Stimulated activated CD4-positive, alpha-beta T cell treated with anti-CD3 and anti-CD28 coated beads, Interleukin-4, amount 100 ng/mL, for 1 hour (primary cell): ENCODE measurements at places on chromosomes 2 and 18.

DNA sequence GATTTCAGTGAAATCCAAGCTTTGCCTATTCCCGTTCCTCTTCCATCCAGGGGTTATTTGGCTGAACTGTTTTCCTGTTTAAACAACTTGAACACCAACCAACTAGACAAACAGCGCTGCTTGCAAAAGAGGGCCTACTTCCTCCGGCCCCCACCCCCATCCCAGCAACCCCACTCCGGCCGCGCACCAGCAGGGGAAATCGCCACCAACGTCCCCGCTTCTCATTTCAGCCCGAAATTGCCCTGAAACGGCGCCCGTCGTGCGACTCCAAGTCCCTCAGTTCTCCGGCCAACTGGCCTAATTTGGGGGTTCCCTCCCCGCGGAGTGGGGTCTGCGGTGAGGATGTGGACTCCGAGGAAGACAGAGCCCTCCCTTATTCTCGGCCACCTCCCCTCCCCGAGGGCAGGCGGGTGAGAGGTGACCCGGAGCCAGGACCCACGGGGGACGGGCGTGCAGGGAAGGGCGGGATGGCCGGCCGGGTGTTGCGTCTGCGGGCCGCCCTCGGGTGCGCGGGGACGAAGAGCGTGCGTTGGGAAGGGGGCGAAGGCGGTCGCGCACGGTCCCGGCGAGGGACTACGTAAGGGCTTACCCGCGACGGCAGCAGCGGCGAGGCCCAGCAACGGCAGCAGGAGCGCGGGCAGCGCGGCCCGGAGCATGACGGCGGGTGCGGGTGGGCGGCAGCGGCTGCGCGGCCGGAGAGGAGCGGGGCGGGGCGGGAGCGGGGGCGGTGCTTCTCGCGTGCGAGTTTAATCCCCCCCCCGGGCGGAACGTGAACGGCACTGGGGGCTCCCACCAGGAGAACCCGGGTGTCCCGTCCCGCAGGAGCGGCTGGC, at the start of gene CD302:
TSS of gene CD302 (minus strand) at position 666 of the 833 bp plus-strand sequence. CDS start at position 656, 10 bp downstream.
- DNase-seq, result peak; percentile 50

GRCh38 chr2:221590861-221591365, 18.8 kb upstream of the EPHA4 start:
- DNase-seq, result no peak

DNA sequence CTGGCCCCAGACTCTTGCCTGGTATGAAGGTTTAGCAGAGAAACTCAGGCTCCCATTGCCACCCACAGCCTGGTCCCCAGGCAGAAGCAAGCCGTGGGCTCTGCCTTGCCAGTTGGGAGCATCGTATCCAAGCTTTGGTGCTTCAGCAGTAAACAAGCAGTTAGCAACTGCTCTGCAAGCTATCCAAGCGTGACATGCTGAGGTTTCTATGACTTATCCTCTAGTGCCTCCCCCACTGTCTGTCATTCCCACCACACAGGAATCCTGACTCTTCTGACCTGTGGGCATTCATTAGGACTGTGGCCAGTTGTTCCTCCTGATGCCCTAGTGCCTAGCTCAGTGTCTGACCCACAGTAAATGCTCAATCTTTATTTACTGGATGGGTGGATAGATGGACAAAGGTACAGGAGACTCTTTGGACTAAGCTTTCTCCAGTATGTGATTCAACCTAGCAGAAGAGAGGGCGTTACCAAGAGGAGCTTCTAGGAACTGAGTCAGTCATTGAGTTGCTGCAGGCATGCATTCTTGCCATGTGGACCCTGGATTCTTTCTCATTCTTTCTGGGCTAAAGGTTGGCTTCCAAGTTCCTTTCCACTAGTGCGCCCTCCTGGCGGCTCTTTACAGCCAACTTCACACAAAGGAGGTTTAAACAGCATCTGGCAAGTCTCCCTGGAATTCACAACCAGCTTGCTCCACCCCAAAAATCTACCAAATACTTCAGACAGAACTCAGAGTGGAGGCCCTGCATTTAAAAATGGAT, 40.6 kb upstream of the MRPL19 start:
- DNase-seq, result no peak

DNA sequence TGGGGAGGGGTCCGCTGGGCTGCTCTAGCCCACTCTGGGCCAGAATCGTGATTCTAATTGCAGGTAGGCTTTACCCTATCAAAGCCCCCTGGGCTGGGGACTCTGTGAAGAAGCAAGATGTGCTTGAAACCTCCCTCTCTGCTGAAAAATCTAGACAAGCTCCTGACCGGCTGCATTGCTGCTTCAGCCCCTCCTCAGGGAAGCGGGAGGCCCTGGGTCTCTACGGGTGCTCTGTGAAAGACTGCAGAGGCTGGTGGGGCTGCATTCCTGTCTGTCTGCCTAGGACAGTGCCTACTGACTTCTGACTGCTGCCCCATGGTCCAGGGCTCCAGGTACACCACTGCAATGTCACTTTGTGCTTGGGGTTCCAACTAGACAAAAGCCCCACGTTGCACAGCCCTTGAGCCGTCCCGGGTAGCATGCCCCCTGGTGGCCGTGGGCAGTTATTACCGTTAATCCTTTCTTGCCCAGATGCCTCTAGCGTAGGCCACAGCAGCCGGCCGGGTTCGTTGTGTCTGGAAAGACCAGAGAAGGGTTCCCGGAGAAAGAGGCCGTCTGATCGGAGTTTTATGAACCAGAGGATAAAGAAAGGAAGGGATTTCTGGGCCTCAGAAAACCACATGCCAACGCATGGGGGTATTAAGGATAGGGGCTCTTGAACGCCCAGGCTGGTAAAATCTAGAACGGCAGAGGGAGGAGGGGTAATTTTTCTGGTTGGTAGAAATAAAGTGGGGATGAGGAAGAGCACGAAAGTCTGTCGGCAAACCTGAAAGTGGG, 15.9 kb upstream of the C1QL2 start:
- DNase-seq, result peak; percentile 61

- DNase-seq, result no peak
Measured at GRCh38 chr2:102236132-102236531, 49.3 kb downstream of the IL1RL2 start.

GRCh38 chr2:9539531-9539930, 16.1 kb downstream of the ADAM17 start:
- DNase-seq, result no peak

- no peak for DNase-seq
Measured at GRCh38 chr18:48767090-48767690, 183.6 kb downstream of the SMAD7 start.

GRCh38 chr18:8106603-8107002, 502.6 kb upstream of the RAB12 start:
- no peak for DNase-seq

- DNase-seq, result no peak
Measured at GRCh38 chr18:79796016-79796415, 1.7 kb upstream of the KCNG2 start.

- no peak for DNase-seq
Measured at GRCh38 chr18:55998071-55998522, 410.1 kb upstream of the TCF4 start.

GRCh38 chr18:9746958-9747357, 38.9 kb downstream of the RAB31 start:
- no peak for DNase-seq

GRCh38 chr2:51628917-51629316, 597.0 kb upstream of the NRXN1 start:
- no peak for DNase-seq

- no peak for DNase-seq
Measured at GRCh38 chr18:70683263-70683662, 394.4 kb downstream of the SOCS6 start.

GRCh38 chr2:238240757-238241711, 1.2 kb upstream of the HES6 start:
- peak; percentile 18 for DNase-seq

- no peak for DNase-seq
Measured at GRCh38 chr2:102832789-102833188, 71.0 kb downstream of the TMEM182 start.

- no peak for DNase-seq
Measured at GRCh38 chr2:73972846-73973245, 11.9 kb upstream of the TET3 start.

GRCh38 chr2:34241905-34242762, 643.0 kb upstream of the FAM98A start:
- no peak for DNase-seq

- peak; percentile 54 for DNase-seq
Measured at GRCh38 chr2:196278491-196278911, 107.1 kb upstream of the STK17B start.

- DNase-seq, result no peak
Measured at GRCh38 chr2:132636346-132636745, 33.7 kb downstream of the LYPD1 start.

DNA sequence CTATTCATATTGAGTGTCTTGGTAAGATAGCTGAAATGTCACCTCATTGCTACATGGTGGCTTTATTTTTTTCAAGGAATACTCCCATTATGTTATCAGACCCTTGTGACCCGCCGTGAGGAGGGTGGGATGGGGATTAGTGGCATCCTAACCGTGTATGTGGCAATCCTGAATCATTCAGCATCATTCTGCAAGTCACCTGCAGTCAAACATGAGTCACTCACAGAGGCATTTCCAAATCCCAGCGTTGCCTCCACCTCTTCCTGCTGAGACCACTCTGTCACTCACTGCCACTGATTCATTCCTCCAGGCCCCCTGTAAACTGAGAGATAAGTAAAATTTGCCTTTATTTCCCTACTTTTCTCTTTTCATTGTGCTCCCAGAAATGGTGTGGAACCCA, 307.4 kb upstream of the KLHL29 start:
- no peak for DNase-seq

- no peak for DNase-seq
Measured at GRCh38 chr18:51134721-51135120, 62.8 kb downstream of the MEX3C start.

DNA sequence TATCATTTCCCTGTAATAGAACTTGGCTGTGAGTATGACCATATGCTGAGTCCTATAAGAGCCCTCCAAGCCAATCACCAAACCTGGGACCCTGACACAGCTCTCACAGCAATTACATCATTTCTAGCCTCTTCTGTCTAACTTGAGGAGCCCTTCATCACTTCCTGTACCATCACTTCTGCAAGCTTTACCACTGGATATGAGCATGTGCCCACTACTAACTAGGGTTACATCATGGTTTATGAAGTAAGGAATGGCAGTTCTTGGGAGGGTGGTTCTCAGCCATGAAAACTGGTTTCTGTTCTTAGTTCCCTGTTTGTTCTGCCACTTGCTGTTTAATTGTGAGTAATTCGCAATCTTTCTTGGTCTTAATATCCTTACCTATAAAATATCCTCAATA, 31.0 kb upstream of the EPB41L3 start:
- DNase-seq, result no peak

DNA sequence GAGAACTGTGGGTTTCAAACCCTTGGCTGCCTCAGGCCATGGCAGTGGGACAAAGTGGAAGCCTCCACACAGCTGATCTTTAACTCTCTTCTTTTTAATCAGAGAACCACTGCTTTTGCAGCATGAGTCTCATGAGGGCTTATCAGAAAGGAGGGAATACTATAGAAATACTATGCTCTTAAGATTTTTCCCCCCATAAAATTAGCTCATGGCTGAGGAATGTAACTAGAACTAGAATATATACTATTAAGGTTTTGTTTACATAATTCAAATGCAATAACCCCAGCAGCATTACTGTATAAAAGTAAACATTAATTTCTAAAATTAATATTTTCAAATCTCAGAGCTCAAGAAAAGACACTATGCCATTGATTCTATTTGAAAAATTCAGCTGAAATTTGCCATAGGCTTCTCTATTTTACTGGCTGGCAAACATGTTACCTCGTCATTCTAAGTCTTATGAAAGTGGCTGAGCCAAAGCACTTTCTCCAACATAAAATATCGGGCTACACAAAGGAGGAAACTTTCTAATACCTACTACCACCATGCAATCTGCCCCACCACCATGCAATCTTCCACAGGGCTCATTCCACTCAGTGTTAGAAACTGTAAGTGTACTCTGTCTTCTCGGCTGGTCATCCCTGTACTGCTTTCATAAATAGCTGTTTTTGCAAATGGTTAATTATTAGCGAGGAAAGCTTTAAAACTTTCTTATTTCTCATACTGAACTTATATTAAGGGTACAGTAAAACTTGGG, 42.5 kb downstream of the WDR35 start:
- no peak for DNase-seq

GRCh38 chr2:140344838-140345237, 1564.6 kb upstream of the NXPH2 start:
- no peak for DNase-seq

DNA sequence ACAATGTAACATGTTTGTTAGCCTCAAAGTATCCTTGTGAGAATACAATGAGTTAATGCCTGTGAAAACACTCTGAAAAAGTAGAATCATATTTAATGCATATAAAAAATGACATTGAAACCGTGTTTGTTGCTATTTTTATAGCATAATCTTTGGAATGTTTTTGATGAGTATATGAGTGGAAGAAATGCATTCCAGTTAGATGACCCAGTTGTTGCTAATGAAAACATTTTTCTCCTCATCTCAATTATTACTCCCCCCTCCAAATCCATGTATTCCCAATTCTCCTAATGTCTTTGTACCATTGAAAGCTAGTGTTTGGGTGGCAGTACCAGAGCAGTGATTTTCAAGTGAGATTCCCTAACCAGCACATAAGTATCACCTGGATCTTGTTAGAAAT, 67.1 kb upstream of the DSEL start:
- DNase-seq, result no peak

DNA sequence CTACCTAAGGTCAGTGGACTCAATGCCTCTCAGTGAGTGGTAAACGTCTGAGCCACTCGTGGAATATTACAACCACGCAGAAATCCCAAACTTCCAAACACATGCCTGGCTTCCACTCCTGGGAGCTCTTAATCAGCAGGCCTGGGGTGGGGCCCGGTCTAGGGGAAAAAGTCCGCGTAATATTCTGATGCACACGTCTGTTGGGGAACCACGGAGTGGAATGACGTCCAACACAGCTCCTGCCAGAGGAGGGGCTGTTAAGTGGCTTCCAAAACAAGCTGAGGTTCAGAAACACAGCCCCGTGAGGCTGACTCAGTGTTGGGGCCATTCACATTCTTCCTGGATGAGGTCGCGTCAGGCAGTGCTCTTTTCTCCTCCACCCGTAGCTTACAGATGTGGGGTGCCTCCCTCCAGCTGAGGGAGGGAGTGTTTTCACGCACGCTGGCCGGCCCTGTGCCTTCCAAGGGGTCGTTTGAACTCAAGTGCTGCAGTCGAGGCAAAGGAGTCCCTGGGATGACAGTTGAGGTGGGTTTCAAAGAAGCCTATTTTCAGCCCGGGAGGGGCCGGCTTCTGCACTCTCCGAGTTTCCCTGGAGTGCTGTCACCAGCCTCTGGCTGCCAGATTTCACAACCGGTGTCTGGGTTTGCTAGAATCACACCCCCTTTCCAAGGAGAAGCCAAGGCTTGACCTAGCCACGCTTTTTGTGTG, 73.1 kb downstream of the ACKR3 start:
- no peak for DNase-seq
